ENCODE measurements at places on chromosomes 13 and 19.

GRCh38 chr13:52395704-52396103 lies 10.3 kb downstream of the THSD1 start:
- no peak for DNase-seq

GRCh38 chr13:113804703-113805430 lies 45.8 kb downstream of the TMEM255B start:
- DNase-seq, result no peak

- DNase-seq, result no peak
Measured at GRCh38 chr19:48051335-48052033, 7.6 kb upstream of the CABP5 start.

DNA sequence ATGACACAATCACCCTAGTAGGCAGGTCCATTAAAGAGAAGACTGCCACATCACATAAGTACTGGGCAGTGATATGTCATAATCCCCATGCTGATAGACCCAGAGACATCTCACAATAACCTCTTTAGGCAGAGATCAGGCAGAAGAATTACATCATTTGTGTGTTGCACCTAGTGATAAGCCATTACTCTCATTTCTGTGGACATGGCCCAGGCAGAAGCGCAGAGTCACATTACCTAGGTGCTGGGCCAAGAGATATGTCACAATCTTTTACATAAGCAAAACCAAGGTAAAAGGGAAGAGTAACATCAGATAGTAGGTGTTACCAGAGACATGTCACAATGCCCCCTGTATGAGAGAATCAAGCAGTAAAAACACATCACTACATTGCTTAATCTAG lies 71.9 kb downstream of the ZNF726 start:
- DNase-seq, result no peak

Data from AG10803 (cell line).